ENCODE measurements at places on chromosomes 1 and 21. TPM values are rescaled to one million over a fixed set of nuclear protein-coding genes. Genes with fewer than 3 reads are reported as not detected.

The MROH7 gene
- under 0.01 TPM for total RNA-seq

The GPR52 gene
- 0.61 TPM for total RNA-seq

The RAB7B gene
- 0.15 TPM for total RNA-seq

The RYR2 gene
- not detected for total RNA-seq

The AADACL3 gene
- total RNA-seq = not detected

The FALEC gene
- total RNA-seq = not detected

The CR1L gene
- not detected for total RNA-seq

The PGM1 gene
- 30.5 TPM for total RNA-seq

The RPE65 gene
- total RNA-seq = not detected

The IGFN1 gene
- 0.15 TPM for total RNA-seq

The FCRL4 gene
- total RNA-seq = not detected

The NBL1 gene
- total RNA-seq = 34.1 TPM

The CFHR5 gene
- total RNA-seq = not detected

The CHIA gene
- total RNA-seq = not detected

The USH2A gene
- not detected for total RNA-seq

The DAP3 gene
- total RNA-seq = 66.9 TPM

The GPR161 gene
- 18.5 TPM for total RNA-seq

The KANK4 gene
- not detected for total RNA-seq

The TXNIP gene
- total RNA-seq = 19.5 TPM

The TMEM50A gene
- 153 TPM for total RNA-seq

The LDLRAD1 gene
- total RNA-seq = not detected

The KCNE1 gene
- 0.15 TPM for total RNA-seq

The OR6K3 gene
- total RNA-seq = not detected

The CYP4A11 gene
- total RNA-seq = not detected

The FCER1A gene
- total RNA-seq = not detected

The C8A gene
- total RNA-seq = not detected

Data from epithelial cell of umbilical artery (primary cell).